ENCODE measurements at places on chromosomes 4 and X. TPM values are rescaled to one million over a fixed set of nuclear protein-coding genes. Genes with fewer than 3 reads are reported as not detected.

Gene FAT4
- total RNA-seq = 2.2 TPM

Gene JADE3
- 18.7 TPM for total RNA-seq

Gene FATE1
- total RNA-seq = not detected

DNA sequence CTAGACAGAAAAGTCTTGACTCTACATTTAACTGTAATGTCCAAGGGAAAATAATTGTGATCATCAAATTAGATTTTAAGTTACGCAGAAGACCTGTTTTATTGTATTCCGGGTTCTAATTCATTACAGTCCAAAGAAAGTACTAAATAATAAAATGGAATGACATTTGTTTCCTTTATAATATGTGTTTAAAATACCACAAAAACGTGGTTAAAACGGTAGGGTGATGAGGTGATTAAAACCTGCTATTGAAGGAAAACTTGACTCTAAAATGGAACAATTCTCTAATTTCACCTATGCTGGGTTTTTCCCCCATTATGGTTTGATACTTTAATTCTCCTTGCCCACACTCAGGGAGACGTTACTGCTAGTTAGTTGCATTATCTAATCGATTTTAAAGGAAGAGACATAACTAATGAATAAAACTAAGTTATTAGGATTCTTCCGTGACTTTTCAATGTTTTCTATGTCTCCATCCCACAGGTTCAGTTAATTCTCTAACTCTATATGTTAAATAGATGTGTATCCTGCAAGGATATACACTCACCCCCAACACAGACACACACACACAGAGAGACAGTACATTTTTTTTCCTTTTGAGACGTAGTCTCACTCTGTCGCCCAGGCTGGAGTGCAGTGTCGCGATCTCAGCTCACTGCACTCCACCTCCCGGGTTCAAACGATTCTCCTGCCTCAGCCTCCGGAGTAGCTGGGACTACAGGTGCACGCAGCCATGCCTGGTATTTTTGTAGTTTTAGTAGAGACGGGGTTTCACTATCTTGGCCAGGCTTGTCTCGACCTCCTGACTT lies 80.8 kb downstream of the GK start:
- DNase-seq = no peak

GRCh38 chr4:110085131-110085530 lies 113.3 kb downstream of the ELOVL6 start:
- DNase-seq = no peak
